GM13977 (cell line): ENCODE measurements at places on chromosomes 5 and 9.

GRCh38 chr9:95460518-95461164, 56.1 kb downstream of the PTCH1 start:
- DNase-seq, result no peak

- DNase-seq, result no peak
Observed at GRCh38 chr5:136780518-136780917, 415.2 kb upstream of the TRPC7 start.

DNA sequence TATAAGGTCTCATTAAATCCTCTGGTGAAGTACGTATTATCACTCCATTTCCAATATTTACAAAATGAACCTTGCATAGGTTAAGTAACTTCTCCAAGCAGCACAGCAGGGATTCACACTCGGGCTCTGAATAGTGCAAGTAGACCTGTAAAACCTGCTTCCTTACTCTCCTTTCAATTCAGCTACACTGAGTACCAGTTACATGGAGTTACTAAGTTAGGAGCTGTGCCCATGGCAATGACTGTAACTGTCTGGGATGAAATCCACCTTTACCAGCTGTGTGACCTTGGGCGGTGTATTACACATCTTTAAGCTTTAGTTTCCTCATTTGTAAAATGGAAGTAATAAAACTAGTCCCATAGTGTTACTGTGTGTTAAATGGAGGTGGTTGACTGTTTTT, 15.9 kb upstream of the MOB3B start:
- DNase-seq, result no peak

DNA sequence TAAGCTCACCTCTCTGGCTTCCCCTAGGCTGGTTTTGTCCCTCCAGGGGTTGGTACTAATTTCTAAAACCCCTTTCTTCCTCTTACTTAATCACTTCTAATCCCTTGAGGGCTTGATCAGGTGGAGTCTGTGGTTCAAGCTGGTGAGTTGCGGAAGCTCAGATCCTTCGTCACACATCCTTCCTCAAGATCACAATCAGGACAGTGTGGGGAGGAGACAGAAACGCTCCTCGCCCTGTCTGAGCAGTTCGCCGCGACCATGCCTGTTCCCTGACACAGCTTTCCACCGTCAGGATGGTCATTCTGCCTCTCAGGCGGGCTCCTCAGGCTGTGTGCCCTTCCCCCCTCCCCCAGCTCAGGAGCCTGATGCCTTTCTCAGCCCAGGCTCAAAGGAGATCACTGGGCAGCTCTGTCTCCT, 24.3 kb downstream of the CPLX2 start:
- DNase-seq, result peak; percentile 53

DNA sequence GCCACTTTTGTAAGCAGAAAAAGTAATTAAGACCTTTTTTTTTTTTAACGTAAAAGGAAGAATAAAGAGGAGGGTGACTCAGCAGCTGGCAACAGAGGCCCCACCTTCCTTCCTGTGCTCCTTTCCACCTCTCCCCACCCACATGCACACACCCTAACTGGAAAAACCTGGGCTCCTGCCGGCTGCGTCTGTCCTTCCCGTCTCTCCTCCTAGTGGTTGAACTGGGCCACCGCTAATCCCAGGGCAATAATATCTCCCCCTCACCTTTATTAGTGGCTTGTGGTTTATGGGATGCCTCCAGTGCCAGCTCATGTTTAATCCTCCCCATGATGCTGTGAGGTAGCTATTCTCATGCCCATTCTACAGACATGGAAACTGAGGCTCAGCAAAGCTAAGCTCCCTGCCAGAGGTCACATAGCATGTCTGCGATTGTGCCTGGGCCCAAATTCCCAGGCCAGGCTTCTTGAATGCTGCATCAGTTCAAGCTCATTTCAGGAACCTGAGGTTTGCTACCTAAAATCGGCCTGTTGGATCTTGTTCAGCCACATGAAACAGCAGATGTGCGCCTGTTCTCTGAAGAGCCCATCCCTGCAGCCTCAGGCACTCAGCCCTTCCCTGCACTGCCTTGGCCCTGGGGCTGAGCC, 60.9 kb upstream of the IL17B start:
- no peak for DNase-seq

GRCh38 chr5:93517828-93518227, 63.2 kb downstream of the NR2F1-AS1 start:
- no peak for DNase-seq

- DNase-seq, result no peak
Observed at GRCh38 chr9:10134266-10134665, 478.5 kb downstream of the PTPRD start.

GRCh38 chr5:59390074-59390659, 503.4 kb downstream of the PDE4D start:
- peak; percentile 16 for DNase-seq

GRCh38 chr9:95131023-95131943, 186.2 kb downstream of the FANCC start:
- peak; percentile 76 for DNase-seq

DNA sequence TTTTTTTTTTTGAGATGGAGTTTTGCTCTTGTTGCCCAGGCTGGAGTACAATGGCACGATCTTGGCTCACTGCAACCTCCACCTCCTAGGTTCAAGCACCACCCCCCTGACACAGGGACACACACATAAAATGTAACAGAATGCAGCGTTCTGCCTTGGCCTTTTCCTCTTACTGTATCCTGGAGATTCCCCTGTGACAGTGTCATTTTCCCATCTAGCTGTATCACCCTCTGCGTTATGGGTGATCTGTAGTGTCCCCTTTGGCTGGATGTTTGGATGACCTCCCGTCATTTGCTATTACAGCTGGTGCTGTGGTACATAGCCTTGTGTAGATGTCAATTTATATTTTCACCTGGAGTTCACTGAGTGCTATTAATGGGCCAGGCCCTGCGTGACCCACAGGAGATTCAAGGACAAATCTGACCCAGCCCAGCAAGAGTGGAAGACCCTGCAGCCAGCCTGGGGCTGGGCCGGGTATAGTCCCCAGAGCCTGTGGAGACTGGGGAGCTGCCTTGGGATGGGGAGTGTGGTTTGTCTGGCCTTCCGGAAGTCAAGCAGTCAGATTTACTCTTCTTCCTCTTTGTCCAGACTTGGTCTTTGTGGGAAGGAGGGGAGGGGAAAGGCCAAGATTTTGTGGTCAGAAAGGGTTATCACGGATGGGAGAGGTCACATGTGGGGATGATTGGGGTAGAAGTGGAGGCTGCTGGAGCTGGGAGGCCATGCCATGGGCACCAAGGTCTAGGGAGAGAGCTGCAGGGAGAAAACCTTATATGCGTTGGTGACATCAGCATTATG, 43.6 kb downstream of the ERGIC1 start:
- DNase-seq, result no peak

- DNase-seq, result no peak
Observed at GRCh38 chr9:84598921-84599636, 70.5 kb upstream of the NTRK2 start.

DNA sequence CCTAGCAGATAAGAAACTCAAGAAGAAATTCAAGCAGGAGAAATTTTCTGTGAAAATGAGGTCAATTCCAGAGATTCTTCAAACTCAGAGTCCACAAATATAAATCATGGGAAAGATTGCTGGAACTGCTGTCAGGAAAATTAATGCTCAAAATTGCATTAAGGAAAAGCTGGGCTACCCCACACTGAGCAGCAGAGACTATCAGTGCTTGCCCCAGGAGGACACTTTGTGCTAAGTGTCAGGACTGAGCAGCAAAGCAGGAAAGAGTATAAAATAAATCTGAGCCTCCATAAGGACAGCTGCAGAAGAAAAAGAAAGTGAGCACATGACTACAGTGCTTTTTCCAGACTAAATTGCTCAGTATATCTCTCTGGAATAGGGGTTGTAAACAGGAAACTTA, 81.6 kb downstream of the RGS7BP start:
- no peak for DNase-seq

GRCh38 chr5:15791859-15792258, 291.9 kb downstream of the FBXL7 start:
- DNase-seq, result no peak

DNA sequence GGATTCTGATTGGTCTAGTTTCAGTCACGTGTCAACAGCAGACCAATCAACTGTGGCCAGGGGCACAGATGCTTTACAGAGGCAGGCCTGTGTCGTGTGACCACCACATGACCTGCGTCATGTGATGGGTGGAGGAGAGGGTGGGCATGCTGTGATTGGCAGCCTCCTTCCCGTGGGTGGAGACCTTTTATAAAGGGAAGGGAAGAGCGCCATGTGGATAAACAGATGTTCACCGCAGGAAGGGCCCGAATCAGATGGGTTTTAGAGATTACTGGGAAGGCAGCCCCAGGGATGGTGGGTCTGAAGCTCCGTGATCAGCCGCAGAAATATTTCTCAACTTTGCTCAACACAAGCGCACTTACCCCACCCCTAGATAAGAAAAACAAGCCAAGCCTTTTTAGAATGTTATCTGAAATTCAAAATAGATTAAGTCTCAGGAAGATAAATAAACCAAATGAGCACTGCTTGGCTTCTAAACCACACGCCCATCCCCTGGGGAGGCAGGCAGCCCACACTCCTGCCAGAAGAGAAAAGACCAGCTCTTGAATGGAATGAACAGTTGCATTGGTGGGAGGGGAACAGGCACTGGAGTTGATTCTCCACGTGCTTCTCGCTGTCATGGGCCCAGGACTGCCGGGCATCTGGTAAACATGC, 43.6 kb downstream of the ROPN1L start:
- no peak for DNase-seq

GRCh38 chr5:122366501-122366900, 54.5 kb downstream of the SNCAIP start:
- DNase-seq, result no peak

DNA sequence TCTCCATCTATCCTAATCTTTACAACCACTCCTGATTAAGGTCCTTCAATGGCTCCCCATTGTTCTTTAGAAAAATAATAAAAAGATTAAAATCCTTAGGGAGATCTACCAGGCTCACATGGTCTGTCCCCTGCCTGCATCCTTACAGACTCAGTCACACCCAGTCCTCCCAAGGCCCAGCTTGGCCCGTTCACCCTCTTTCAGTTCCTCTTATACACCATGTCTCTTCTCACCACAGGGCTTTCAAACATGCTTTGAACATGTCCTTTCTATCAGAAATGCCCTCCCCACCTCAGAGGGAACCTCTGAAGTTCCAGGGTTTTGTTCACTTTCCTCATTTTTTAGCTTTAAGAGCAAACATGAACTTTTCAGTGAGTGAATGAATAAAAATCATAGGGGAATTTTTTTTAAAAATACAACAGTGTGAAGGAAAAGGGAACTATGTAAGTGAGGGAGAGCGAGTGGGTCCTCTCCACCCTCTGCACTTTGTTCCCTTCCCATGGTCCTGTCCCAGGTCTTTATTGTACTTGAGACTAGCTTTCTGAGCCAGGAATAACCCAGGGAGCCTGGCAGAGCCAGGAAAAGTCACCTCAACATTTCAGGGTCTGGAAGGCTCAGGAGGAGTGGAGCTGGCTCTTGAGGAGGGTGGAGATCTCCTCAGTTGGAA, 55.3 kb downstream of the TRPC7 start:
- DNase-seq, result peak; percentile 33
